ENCODE measurements at places on chromosomes 12 and 14.

DNA sequence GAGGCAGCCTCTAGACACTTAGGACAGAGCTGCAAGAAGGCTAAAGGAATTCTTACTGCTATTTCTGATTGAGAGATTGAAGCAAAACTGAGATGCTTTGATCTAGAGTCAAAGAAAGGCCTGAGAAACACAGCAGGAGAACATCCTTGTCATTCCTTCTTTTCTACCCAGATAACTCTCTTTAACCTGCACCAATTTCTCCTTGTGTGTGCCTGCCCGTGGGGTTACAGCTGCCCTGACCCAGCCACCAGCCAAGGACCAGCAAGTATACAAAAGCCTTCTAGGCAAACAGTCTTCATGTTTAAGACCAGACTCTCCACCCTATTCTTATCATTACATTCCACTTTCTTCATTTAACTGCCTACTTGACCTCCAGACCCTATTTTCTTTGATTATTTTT lies 81.7 kb upstream of the PRB2 start:
- no peak for DNase-seq

GRCh38 chr14:100731846-100732765 lies 5.4 kb downstream of the DLK1 start:
- no peak for DNase-seq

DNA sequence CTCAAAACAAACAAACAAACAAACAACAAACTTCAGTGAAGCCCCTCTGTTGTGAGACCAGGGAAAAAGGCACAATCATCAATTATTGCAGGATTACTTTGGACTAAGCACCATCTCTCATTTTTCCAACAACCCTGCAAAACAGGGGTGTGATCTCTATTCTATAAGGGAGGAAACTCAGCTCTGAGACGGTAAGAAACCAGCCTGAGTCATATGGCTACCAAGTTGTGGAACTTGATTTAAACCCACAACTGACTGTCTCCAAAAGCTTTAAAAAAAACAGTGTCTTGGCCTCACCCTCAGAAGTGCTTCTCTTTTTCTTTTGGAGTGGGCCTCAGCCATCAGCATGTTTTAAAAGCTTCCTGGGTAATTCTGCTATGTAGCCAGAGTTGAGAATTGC lies 49.8 kb downstream of the RIN3 start:
- no peak for DNase-seq

DNA sequence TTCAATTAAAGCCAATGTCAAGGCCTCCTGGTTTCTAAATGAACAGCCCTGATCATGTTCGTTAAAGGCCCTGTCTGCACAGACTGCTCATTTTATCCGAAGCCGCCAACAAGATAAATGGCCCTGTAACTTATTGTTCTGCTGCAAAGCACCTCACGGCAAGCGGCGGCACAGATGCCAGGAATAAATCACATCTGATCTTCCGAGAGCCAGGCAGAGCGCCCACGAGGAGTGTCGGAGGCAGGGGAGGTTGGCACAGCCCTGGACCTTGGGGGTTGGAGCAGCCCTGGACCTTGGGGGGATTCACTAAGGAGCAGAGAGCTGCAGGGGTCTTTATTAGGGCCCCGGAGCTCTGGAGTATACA lies 110.5 kb downstream of the SCARB1 start:
- no peak for DNase-seq

GRCh38 chr12:100565987-100566545 lies 7.4 kb upstream of the GAS2L3 start:
- DNase-seq, result no peak

GRCh38 chr14:46245276-46245675 lies 406.3 kb downstream of the RPL10L start:
- no peak for DNase-seq

GRCh38 chr12:103326190-103326589 lies 169.6 kb downstream of the C12orf42 start:
- DNase-seq, result no peak

DNA sequence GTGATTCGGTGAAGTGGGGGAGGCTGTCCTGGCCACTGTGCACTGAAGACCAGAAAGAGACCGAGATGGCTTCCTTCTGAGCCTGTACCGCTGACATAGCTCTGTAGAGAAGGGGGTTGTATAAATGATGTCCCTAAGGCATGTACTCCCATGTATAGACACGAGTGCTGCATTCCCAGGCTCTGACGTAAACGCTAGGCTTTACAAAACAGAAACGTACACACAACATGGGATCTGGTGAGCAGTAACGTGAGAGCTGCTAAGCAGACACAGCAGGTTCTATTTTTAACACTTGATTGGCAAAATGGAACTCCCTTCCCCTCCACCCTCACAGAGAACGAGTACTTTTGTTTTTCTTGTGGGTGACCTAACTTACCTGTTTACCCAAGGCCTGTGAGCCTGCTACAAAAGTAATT lies 35.9 kb downstream of the ACADS start:
- no peak for DNase-seq

DNA sequence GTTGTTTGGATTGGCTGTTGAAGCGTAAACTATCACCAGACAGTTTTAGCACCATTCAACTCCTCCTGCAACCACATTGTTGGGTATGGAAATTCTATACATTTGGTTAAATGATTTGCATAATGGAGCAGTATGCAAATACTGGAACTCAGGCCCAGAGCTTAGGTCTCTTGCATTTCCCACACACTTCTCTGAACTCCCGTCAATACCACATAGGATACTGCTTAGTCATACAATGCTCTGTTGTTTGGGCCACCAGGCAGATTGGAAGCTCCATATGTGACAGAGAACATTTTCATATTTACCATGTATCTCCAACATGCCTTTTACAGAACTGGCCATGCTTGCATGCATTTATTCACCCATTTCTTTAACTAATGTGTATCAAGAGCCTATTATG lies 78.0 kb downstream of the IFNG start:
- no peak for DNase-seq

DNA sequence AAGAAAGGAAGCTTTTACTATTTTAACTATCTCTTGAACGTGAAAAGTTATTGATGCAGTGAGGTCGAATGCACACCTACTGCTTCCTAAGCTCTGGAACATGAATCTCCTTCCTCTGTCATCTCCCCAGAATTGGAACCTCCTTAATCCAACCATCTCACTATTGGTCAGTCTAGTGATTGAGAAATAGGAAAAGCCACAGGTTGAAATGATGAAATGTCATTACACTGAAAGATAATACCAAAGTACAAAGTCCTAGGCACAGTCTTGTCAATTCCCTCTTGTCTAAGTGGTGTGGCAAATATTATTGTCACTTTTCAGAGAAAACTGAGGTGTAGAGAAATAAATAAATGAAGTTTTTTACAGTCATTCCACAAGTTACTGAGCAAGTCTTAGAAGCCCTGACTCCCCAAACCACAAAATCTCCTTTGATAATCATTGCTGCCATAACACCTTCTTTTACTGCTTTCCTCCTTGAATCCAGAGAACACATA lies 19.5 kb upstream of the HIGD1C start:
- no peak for DNase-seq

DNA sequence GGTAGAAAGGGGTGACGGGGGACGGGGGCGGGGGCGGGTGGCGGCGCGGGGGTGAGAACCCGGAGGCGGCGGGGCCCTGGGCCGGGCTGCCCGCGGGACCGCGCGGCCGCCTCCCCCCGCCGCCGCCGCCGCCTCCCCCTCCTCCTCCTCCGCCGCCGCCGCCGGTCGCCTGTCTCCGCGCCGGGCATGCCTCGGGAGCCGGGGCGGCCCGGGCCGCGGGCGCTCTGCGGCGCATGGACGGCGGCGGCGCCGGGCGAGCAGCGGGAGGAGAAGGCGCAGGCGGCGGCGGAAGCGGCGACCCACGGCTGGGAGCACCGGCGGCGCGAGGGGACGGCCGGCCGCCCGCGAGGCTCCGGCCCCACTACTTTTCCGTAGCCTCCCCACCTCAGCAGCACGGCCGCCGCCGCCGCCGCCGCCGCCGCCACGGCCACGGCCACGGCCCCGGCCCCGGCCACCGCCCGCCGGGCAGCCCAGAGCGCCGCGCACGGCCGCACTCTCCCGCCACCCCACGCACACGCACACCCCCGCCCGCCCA lies at the start of gene NPAS3:
NPAS3 (plus strand) TSS at position 161 of the 535 bp plus-strand sequence.
- DNase-seq, result no peak

- no peak for DNase-seq
Observed at GRCh38 chr14:22491683-22492621, 97.1 kb downstream of the DAD1 start.

- no peak for DNase-seq
Observed at GRCh38 chr14:88241810-88242209, 81.3 kb downstream of the KCNK10 start.

DNA sequence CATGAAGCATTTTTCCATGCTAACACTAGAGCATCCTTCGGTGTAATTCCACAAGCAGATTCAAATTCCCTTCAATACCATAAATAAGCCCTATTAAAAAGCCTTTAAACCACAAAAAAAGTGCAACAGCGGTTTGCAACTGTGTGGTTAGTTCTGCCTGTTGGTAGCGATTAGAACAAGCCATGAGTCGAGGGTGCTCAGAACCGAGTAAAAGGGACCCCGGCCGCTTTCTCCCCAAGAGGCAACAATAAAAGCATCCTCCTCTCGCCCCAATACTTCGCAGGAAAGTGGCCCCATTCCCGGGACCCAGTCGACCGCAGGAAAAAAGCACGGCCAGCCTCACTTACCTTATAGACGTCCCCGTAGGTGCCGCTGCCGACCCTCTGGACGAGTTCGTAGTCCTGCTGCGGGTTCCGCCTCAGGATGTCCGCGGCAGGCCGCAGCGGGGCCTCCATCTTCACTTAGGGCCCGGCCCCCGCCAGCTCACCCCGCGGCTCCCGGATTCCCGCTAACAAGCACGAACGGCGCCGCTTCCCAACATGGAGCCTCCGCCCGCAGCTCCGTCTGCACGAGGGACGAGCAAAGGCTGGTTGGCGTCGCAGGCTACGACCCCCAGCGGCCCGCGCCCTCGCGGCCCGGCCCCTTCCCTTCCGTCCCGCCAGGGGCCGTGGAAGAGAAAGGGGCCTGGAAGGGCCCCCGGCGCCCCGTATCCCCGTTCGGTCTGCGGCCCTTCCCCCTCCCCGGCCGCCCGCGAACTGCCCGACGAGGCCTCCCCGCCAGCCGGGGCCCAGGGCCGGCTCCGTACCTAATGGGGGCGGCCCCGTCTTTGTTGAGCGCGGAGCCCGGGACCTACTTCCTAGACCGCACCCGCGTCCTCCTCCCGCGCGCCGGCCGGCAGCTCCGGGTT lies 521 bp downstream of the MAP4K5 start:
- DNase-seq, result no peak

DNA sequence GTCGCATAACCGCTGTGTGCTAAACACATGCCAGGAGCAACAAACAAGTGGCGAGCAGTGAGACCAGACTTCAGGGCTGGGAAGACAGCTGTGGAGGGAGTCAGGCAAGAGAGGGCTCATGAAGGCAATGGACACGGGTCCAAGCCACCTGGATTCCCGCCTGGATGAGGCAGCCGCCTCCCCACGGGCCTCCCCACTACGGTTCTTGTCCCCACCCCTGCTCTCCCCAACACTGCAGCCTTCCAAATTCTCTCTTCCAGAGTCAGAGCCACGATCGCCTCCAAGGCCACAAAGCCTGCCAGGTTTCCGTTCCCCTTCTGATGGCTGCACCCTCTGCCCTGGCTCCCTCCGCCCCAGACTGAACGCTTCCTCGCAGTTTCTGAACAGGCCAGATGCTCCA lies 36.1 kb upstream of the PIWIL1 start:
- DNase-seq, result no peak

DNA sequence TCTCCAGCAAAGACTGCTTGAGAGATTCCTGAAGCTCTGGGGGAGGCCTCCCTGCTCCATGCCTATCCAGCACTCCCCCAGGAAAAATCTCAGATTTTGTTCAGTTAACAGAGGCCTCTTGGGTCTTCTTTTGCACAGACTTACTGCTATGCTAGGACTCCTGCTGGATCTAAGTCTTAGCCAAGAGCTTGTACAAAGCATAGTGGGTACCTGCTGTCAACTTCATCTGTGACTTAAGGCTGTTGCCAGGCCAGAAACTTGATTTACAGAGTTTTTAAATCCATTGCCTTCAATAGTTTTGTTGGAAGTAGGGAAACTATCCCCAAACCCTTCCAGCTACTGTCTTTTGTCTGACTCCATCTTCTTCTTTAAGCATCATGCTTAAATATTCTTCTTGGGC lies 140.5 kb downstream of the SMOC1 start:
- DNase-seq, result no peak

DNA sequence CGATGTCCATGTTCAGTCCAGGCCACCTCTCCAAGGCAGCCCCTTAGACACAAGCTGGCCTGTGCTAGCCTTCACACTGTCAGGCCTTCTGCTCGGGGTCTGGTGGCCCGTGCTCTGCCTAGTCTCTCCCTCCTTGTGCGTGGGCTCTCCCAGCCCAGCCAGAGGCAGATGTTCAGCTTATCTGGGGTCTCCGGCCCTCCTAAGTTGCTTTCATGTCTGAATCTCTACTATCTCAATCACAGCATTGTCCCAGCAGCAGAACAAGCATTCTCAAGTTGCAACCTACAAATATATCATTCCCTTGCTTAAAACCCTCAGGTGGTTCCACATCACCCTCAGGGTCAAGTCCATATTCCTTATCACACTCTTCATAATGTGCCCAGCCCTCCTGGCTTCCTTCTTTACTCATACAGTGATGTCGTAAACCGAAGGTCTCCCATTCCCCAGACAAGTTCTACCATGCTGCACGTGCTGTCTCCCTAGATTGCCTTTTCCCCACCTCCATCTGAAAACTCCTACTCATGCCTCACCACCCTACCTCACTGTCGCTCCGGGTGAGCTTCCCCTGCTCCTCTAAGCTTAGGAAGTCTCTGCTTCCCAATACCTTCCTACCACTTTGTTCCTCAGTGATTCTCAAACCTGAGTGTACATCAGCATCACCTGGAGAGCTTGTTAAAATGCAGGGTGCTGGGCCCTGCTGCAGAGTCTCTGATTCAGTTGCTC lies 1.5 kb downstream of the KRT73 start:
- no peak for DNase-seq

DNA sequence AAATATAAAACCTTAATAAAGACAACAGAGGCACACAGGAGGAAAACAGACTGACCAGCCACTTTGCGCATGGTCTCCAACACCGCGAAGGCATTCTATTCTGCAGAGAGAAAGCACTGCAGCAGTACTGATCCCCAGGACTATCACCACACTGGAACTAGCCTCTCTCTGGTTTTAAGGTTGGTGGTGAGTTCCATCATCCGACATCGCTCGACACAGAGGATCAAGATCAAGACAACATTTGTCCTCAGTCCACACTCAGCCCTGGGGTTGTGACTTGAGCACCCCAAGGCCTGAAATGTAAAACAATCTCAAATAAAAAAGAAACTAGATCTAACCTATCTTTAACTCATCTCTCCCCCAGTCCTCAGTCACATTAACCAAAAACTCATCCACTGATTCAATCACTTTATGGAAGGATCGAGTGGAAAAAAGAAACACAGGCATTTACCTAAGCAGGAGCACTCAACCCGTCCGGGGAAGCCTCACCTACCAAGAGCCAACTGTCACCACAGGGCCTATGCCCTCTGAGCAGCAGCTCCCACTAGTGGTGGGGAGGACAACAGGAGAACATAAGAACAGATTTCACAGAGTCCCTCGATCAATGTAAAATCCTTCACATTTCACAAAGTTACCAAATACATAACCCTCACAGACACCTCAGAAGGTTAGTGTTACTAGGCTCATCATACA lies 17.7 kb downstream of the STXBP6 start:
- peak; percentile 6 for DNase-seq

Data from A172 (cell line).